DMS79 (cell line): ENCODE measurements at places on chromosomes 6 and 20.

- DNase-seq = peak; percentile 80
These were observed 586.9 kb upstream of the ARID1B start for GRCh38 chr6:156190270-156190669.

- peak; percentile 91 for DNase-seq
These were observed 140.5 kb downstream of the BTBD3 start for GRCh38 chr20:12058216-12058615.

- DNase-seq = no peak
These were observed 14.8 kb upstream of the TMEM244 start for GRCh38 chr6:129875610-129876520.

DNA sequence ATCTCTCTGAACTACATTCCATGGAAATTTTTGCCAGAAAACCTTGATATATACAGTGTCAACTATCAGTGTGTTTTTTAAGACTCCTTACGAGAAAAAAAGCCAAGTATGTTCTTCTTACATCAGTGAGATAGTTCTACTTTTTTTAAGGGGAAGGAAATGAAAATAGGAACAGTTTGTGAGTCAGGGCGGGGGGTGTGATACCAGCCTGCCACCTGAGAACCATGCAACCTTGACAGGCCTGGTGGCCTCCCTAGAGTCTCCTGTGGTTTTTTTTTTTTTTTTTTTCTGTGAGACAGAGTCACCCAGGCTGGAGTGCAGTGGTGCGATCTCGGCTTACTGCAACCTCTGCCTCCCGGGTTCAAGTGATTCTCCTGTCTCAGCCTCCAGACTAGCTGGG lies 96.3 kb upstream of the GCM1 start:
- no peak for DNase-seq

GRCh38 chr6:163573503-163574179 lies 159.1 kb downstream of the QKI start:
- DNase-seq = no peak

DNA sequence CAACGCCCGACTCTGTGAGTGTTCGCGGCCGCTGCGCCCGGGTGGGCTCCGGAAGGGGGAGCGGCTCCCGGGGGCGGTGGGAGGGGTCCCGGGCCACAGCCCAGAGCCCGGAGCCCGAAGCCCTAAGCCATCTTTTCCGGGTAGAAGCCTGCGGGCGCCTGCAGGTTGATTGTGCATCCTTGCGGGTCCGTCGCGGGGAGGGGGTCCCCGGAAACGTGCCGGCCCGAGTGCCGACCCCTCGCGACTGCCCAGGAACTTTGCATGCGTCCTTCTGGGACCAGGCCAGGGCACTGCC lies 413 bp downstream of the PTPRA start:
- no peak for DNase-seq

DNA sequence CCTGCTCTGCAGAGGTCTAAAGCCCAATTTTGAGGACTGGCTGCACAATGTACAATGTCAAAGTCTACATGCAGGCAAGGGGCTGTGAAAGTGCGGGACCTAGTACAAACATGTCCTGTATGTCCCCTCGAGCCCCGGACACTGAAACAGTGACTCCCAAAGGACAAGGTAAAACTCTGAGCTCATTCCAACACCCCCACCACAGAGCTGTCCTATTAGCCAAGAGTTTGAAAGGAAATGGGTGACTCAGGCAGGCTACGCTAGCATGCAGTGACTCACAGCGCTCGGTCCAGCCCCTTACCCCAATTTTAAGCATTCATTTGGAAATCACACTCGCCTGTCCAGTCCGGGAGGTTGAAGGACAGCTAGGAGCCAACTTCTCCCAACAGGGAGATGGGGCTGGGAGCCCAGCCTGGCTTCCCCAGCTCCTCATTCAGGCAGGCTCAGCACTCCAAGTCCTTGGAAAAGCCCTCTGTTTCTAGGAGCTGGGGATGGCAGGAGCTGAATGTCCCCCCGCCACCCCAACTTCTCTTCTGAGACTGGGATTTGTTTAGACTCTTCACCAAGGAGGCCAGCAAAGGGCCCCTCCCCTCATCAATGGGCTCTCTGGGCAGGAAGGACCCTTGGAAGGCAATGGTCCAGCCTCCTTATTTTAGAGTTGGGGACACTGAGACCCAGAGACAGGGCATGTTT lies 3.9 kb downstream of the SDC4 start:
- DNase-seq = no peak
